ENCODE measurements at places on chromosomes 4 and X.

DNA sequence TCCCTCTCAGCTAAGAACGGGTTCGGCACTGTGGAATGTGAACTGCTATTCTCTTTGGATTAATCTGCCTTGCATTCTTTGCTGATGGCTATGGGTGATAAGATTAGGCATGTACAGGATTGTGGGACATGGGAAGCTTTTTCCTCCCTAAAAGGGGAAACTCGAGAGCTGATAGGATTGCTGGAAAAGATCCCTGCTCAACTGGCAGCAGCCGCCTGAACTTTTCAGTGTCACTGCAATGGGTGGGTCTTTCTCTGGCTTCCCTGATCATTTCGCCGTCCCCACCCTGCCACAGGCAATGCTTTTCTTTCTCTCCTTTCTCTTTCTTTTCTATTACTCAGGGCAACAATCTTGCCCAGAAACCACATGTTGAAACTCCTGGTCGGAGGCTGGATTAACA, 20.5 kb downstream of the PAGE2 start:
- DNase-seq = no peak

DNA sequence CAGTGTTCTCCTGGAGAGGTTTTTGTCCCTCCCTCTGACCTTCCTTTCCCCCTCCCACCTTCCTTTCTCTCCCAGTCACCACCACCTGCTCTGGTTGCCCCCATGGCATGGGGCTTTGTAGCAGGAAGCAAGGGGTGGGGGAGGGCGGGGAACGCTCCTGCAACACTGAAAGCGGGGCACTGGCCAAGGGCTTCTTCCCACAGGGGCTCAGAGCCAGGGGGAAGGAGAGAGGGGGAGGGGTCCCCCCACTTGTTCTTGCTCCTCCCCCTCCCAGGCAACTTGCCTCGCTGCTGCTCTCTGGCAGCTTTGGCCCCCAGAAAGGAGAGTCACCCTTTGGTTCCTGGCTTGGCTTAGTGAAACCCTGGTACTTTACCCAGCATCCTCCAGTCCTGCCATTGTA, 48.4 kb downstream of the BCORL1 start:
- no peak for DNase-seq

DNA sequence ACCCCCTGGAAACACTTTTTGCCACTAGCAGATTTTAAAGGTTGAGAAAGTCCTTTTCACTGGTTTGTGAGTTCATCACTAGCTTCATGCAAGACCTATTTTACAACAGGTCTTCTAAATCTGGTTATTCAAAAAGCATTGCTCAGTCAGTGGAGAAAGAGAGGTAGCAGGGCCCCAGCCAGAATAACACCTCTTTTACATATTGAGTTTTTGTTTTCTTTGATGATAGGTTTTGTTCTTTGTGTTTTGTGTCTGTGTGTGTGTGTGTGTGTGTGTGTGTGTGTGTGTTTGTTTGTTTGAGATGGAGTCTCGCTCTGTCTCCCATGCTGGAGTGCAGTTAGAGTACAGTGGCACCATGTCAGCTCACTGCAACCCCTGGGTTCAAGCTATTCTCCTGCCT, 2.7 kb upstream of the VEGFC start:
- DNase-seq = no peak

- DNase-seq = peak; percentile 30
Measured at GRCh38 chr4:185597532-185598188, 62.4 kb upstream of the PDLIM3 start.

GRCh38 chrX:134715930-134716619, 57.8 kb upstream of the PLAC1 start:
- DNase-seq = no peak

DNA sequence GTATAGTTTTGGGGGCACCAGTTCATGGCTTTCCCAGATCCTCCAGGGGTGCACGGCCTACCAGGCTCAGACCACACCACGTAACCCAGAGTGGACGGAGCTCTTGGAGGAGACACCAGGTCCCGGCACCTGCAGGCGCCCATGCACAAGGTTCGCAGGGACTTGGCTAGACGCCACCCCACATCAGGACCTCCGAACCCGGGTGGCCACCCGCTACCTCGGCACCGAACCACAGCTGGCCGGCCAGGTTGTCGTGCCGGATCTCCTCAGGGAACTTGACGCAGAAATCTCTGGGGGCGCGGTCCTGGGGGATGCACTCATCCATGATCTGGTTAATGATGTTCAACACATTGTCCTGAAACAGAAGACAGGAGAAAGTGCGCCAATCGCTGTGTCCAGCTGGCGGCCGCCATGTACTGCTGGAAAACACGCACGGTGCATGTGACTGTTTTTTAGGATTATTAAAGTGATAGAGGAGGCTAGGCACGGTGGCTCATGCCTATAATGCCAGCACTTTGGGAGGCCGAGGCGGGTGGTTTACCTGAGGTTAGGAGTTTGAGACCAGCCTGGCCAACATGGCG, 77.1 kb downstream of the ZFYVE28 start:
- DNase-seq = no peak

GRCh38 chr4:41044165-41044564, 170.2 kb downstream of the APBB2 start:
- no peak for DNase-seq

- DNase-seq = no peak
Measured at GRCh38 chr4:4233610-4234009, 6.9 kb upstream of the OTOP1 start.

GRCh38 chrX:114973013-114973412, 44.4 kb downstream of the IL13RA2 start:
- no peak for DNase-seq

- no peak for DNase-seq
Measured at GRCh38 chr4:16588651-16589050, 309.8 kb downstream of the LDB2 start.

- no peak for DNase-seq
Measured at GRCh38 chrX:45186643-45187026, 14.0 kb downstream of the DIPK2B start.

DNA sequence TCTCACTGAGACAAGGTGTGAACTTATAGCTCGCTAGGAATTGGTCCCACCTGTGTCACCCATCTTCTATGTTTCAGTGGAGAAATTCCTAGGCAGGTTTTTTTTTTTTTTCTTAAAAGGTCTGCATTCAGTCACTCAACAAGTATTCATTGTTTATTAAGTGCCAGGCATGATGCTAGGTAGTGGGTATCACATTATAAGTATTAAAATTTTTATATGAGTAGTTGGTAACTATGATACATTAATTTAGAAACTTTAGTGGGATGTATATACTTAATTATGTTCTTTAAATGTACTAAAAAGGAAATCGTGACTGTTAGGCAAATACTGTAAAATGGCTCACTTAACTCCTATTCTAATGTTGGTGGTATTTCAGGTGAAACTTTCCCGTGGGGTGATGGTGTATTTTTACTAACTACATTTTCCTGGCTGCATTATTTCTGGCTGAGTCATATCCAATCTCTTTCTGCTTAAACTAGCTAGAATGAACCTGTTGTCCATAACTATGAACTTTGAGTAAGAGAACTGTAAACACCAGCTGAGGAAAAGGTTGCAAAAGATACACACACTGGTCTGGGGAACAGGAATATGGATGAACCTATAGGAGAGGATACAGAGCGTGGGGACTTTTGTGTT, 49.3 kb upstream of the MED14 start:
- no peak for DNase-seq

- DNase-seq = no peak
Measured at GRCh38 chr4:99968330-99968729, 18.3 kb upstream of the H2AZ1 start.

DNA sequence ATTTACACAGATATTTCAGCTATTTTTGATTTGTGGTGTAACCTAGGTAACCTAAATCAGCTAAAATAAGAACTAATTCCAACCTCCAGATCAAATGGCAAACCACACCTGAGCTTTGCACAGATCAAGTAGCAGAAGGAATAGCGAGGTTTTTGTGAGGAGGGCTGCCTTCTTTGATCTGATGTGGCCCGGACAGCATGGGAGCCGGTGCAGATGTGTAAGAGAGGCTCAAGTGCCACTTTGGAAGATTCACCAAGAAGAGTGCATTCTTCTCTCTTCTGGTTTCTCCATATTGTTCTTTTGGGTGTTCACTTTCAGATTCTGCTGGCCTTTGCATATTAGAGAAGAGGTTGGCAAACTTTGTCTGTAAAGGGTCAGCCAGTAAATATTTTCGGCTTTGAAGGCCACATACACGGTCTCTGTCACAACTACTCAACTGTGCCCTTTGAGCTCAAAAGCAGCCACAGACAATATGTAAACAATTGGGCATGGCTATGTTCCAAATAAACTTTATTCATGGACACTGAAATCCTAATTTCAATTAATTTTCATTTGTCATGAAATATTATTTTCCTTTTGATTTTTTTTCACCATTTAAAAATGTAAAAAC, 78.9 kb upstream of the FAM9C start:
- DNase-seq = no peak

DNA sequence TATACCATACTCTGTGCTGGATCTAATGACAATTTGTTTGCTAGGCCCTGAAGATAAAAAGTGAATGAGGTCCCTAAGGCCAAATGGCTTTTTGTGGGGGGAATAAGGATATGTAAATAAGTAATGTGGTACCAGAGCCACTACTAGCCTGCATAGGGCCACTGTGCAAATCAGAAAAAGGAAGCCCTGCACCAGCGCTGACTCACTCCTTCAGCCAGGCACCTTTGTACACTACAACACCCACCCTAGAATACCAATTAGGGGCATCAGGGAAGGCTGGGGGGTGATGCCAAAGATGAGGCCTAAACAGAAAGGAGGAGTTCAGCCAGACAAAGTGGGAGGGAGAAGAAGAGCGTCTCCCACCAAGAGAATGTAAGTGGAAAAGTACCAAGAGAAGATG, 122.2 kb downstream of the CAMK2D start:
- DNase-seq = no peak

GRCh38 chr4:13653766-13654161, 26.2 kb upstream of the BOD1L1 start:
- no peak for DNase-seq

DNA sequence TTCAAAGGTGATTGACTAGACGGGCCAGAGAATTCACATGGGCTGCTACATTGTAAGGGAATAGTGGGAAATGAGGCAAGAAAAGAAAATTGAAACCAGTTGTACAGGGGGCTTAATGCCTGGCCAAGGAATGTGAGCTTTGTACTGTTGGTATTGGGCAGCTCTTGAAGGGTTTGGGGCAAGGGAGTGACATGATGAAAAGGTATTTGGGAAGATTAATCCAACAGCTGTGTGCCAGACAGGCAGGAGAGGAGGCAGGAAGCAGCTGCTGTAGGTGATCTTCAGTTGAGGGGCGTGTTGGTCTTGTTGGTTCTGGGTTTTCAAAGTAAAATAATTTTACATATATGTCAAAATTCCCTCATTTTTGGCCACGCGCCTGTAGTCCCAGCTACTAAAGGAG, 384.5 kb upstream of the TENM3 start:
- no peak for DNase-seq

DNA sequence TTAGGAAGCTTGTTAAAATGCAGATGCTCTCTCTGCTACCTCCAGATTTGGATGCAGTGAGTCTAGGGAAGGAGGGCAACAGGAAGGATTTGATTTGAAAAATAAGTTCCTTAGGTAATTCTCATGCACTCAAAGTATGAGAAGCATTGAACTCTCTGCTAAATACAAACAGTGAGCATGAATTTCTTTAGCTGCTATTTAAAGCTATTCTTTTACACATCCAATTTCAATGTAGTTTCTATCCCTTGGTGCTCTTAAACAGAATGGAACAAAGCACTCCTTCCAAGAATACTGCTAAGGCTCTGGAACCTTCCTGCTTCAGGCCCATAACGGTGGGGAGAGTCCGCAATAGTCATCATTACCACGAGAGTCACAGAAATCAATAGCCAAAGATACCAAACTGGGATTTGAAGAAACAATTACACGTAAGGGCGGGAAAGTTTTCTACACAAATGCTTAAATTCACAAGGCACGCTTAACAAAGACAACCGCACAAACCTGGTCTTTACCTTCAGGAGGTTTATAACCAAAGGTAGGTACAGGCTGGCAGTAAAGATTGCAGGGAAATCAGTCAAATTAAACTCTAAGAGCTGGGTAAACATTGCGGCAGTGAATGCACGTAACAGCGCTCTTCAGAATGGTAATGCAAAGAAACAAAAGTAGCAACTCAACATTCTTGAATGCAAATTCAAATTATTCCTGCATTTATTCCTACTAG, 123.2 kb upstream of the NAP1L5 start:
- no peak for DNase-seq

DNA sequence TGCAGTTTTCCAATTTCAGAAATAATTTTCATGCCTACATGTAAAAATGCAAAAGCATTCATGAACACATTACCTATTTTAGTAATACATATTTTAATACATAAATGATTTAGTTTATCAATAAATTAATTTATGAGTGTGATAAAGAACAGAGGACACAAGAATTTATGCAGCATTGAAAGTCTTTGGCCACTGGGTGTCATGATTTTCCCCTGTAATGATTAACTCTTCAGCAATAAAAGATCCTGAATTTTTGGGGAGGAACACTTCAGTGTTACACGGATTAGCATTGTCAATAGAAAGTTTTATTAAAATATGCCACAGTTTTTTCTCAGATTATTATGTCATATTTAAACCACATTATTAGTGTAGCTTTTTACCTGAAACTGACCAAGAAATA, 8.6 kb upstream of the VCX2 start:
- DNase-seq = no peak

DNA sequence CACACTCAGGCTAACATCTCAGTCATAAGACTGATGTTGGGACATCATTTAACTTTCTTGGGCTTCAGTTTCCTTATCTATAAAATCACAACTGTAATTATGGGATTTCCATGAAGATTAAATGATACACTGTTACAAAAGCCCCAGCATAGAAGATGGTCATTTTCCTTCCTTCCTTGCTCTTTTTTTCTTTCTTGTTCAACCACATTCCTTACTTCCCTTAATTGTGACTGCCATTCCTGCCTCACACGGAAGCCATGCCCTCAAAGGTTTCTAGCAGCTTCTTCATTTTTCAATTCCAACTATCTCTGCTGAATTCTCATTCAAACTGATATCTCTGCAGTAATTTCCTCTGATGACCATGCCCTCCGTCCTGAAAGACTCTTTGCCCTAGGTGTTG, 311.8 kb downstream of the PPP3CA start:
- DNase-seq = no peak

GRCh38 chrX:31589503-31589902, 517.7 kb upstream of the FTHL17 start:
- no peak for DNase-seq

DNA sequence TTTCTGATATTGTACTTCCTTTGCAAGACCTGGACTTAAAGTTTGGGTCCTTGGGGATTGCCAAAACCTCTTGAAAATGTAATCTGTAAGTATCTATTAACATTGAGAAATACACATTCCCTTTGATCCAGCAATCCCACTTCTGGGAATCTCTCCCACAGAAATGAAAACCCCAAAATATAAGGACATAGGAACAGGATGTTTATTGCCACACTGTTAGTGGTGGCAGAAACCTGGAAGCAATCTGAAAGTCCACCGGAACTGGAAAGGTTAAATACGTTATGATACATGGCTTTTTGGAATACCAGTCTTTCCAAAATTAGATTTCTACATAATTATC, 71.2 kb upstream of the STX18 start:
- no peak for DNase-seq

GRCh38 chr4:25809996-25810395, 52.8 kb downstream of the SEL1L3 start:
- no peak for DNase-seq

All from GM12892 (cell line).